ENCODE measurements at places on chromosomes 11 and 22. TPM values are rescaled to one million over a fixed set of nuclear protein-coding genes. Genes with fewer than 3 reads are reported as not detected.
A peak's percentile ranks its signal among the peaks of the same experiment; 100 is the strongest.

EHBP1L1 gene
- 57.3 TPM for total RNA-seq

C11orf65 gene
- total RNA-seq: 0.73 TPM

INTS4 gene
- 20.2 TPM for total RNA-seq

MYO7A gene
- total RNA-seq: 2.1 TPM

SCUBE2 gene
- total RNA-seq: 1.8 TPM

EIF3D gene
- total RNA-seq: 77.1 TPM

TMEM191C gene
- 1.2 TPM for total RNA-seq

PHETA2 gene
- total RNA-seq: 2.3 TPM

CALCA gene
- total RNA-seq: 0.44 TPM

POU2AF2 gene
- total RNA-seq: not detected

DNA sequence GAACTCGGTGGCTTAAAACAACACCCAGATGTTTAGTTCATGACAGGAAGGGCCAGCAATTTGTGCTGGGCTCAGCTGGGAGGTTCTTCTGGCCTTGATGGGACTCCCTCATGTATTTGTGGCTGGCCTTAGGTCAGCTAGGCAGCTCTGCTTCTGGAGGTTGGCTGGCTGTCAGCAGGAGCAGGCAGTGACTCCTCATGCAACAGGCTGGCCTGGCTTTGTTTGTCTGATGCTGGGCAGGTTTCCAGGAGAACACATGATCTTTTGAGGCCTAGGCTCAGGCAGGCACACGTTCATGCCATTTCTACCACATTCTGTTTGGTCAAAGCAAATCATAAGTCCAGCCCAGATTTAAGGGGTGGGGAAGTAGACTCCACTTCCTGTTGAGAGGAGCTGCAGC is 571.2 kb downstream of the TBC1D22A start:
- no peak for DNase-seq
- no peak overlapping the region for H3K27ac ChIP-seq
- no peaks in the 10 kb centered on the region for H3K36me3 ChIP-seq
- no peaks in the 10 kb centered on the region for H3K4me1 ChIP-seq
- no peak overlapping the region for H3K4me3 ChIP-seq

DNA sequence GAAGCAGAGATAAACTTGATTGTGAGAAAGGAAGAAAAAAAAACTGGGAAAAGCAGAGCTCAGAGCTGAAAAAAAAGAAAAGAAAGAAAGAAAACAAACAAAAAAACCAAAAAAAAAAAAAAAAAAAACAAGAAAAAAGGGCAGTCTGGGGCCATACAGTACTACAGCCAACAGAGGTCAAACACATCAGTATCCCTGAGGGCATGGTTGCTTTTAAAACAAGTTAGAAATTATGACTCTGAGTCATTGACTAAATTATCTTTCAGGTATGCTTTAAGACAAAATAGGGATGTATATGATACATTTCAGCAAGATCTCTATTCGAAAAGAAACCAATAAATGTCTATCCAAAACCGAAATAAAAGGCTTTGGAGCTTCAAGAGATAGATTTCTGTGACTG is 37.1 kb upstream of the TLCD5 start:
- no peak overlapping the region for H3K4me3 ChIP-seq
- peaks cover 10% of the 10 kb centered on the region for H3K27me3 ChIP-seq
- H3K27ac ChIP-seq: no peak overlapping the region
- no peaks in the 10 kb centered on the region for H3K36me3 ChIP-seq
- no peak for DNase-seq
- no peaks in the 10 kb centered on the region for H3K4me1 ChIP-seq

- peak; percentile 79 for DNase-seq
- no peaks in the 10 kb centered on the region for H3K36me3 ChIP-seq
- H3K27me3 ChIP-seq: no peaks in the 10 kb centered on the region
- peaks cover 8% of the 10 kb centered on the region for H3K4me1 ChIP-seq
- peak overlapping the region; percentile 81 for H3K27ac ChIP-seq
Observed at GRCh38 chr11:130675371-130675821, 227.0 kb downstream of the ADAMTS15 start.

DNA sequence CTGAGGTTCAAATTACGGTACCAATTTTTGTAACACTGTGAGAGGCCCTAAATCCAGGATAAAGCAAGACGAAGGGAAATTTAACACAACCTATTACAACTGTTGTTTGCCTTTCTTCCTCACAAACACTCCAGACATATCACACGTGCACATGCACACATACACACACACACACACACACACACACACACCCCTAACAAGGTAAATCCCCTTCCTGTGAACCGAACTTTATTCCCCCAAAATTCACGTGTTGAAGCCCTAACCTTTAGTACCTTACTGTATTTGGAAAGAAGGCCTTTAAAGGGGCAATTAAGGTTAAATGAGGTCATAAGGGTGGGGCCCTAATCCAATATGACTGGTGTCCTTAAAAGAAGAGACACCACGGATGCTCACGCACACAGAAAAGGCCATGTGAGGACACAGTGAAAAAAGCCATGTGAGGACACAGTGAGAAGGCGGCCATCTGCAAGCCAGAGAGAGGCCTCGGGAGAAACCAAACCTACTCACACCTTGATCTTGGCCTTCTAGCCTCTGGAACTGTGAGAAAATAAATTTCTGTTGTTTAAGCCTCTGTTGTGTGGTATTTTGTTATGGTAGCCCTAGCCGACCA is 1.8 kb downstream of the SERGEF start:
- H3K27ac ChIP-seq: no peak overlapping the region
- H3K4me1 ChIP-seq: peaks cover 7% of the 10 kb centered on the region

DNA sequence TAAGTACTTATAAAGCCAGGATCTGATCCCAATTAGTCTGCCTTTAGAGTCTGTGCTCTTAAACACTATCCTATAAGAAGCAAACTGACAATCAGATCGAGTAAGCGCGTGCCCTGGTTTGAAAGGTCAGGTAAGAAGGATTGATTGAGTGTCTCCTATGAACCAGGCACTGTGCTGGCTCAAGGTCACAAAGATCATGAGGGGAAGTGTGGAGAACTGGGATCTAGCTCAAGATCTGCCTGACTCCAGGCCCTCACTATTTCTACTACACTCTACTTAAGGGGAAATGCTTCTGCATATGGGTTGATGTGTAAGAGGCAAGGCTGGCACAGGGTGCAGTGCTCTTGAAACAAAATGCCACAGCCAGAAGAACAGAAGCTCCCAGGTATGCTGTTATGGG is 77.0 kb downstream of the ME3 start:
- no peak overlapping the region for H3K27ac ChIP-seq
- H3K27me3 ChIP-seq: no peaks in the 10 kb centered on the region
- DNase-seq: no peak
- peaks cover 29% of the 10 kb centered on the region for H3K4me1 ChIP-seq
- no peaks in the 10 kb centered on the region for H3K36me3 ChIP-seq
- no peak overlapping the region for H3K4me3 ChIP-seq

DNA sequence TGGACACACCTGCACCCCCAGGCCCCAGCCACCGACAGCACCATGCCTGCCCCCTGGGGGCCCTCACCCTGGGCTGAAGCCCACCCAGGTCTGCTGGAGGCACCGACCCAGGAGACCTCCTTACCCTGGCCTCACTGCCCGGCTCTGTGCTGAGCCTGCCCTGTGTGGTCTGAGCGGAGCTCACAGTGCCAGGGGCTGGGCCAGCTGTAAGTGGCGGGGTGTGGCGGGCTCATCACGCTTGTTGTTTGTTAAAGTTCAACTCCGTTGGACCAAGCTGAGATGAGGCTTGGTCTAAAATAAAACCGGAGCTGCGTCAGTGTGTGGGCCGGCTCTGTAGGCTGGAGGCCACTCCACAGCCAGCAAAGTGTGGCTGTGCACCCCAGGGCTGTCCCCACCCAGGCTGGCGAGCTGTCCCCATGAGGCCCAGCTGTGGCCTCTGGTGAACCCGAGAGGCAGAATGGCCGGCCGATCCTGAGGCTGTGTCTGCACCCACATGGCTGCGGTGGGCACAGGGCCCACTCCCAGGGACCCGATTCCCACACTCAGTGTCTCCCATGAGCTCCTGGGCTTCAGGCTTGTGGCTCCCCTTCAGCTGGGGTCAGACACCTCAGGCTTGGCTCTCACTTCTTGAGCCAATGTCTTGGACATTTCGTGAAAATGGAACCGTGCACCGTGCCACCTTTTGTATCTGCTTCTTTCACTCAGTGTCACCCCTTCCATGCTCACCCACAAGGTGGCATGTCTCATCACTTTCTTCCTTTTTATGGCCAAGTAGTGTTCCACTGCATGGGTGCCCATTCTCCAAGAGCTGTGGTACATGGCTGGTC is 137.9 kb downstream of the CTTN start:
- H3K4me1 ChIP-seq: no peaks in the 10 kb centered on the region
- no peak overlapping the region for H3K27ac ChIP-seq
- no peaks in the 10 kb centered on the region for H3K36me3 ChIP-seq
- no peak for DNase-seq
- no peak overlapping the region for H3K4me3 ChIP-seq

- no peak overlapping the region for H3K4me3 ChIP-seq
- no peaks in the 10 kb centered on the region for H3K36me3 ChIP-seq
- H3K27me3 ChIP-seq: no peaks in the 10 kb centered on the region
Observed at GRCh38 chr11:6864438-6864837, 1.6 kb downstream of the OR10A2 start.

- no peak overlapping the region for H3K4me3 ChIP-seq
- DNase-seq: no peak
- H3K27ac ChIP-seq: no peak overlapping the region
- H3K4me1 ChIP-seq: no peaks in the 10 kb centered on the region
Observed at GRCh38 chr11:35458846-35459245, 39.5 kb upstream of the SLC1A2 start.

- H3K36me3 ChIP-seq: no peaks in the 10 kb centered on the region
- H3K4me3 ChIP-seq: no peak overlapping the region
- no peaks in the 10 kb centered on the region for H3K27me3 ChIP-seq
- no peak for DNase-seq
- no peaks in the 10 kb centered on the region for H3K4me1 ChIP-seq
Observed at GRCh38 chr11:26983645-26984044, 10.3 kb upstream of the FIBIN start.

DNA sequence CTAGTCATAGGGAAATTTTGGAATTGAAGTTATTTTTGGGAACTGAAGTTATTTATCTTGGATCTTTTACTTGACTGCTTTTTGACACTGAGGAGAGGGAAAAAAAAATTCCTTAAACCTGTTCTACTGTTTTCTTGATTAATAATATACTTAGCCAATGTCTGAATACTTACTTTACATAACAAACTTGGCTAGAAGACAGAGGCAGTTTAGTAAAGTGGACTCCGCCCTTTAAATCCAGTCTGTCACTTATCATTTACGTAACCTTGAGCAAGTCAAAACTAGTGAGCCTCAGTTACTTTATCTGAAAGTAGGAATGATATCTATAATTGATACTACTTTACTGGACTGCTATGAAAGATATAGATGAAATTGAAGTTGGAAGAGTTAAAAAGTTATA is 19.5 kb downstream of the CTSC start:
- DNase-seq: no peak
- no peaks in the 10 kb centered on the region for H3K36me3 ChIP-seq
- H3K27me3 ChIP-seq: no peaks in the 10 kb centered on the region
- H3K4me1 ChIP-seq: peaks cover 4% of the 10 kb centered on the region
- H3K27ac ChIP-seq: no peak overlapping the region

DNA sequence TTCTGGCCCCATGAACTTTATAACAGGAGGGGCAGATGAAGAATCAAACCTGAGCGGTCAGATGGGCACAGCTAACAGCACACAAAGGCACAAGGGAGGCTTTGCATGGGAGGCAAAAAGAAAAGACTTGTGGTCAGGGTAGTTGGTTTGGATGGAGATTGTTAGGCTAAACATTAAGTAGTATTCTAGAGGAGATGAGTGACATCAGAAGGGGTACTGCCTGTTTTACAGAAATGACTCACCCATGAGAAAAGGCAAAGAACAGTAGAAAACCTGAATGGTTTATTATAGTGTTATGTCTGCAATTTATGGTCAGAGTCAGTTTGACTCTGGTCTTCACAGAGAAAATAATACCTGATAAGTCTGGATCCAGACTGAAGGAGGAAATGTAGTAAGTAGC is 129.8 kb upstream of the KIRREL3 start:
- no peak overlapping the region for H3K4me3 ChIP-seq
- H3K4me1 ChIP-seq: no peaks in the 10 kb centered on the region
- no peaks in the 10 kb centered on the region for H3K27me3 ChIP-seq
- H3K36me3 ChIP-seq: no peaks in the 10 kb centered on the region
- no peak for DNase-seq

GRCh38 chr11:100573911-100574513 is 113.1 kb upstream of the ARHGAP42 start:
- no peak for DNase-seq
- H3K4me1 ChIP-seq: peaks cover 5% of the 10 kb centered on the region
- H3K4me3 ChIP-seq: no peak overlapping the region
- H3K27ac ChIP-seq: no peak overlapping the region

DNA sequence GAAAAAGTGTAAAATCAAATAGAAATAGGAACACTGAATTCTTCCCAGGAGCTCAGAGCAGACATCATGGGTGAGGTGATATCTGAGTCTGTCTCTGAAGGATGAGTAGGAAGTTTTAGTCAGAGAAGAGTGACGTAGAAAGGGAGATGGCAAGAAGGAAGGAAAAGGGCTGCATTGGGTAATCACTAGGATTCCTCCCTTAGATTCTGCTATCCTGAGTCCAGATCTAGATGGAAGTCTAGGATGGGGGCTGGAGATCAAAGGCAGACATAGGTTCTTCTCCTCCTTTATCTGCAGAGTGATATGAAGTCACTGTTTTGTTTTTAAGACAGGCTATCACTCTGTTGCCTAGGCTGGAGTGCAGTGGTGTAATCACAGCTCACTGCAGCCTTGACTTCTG is 30.4 kb downstream of the POU2F3 start:
- H3K36me3 ChIP-seq: no peaks in the 10 kb centered on the region
- H3K27me3 ChIP-seq: peaks cover 33% of the 10 kb centered on the region
- no peak for DNase-seq
- no peak overlapping the region for H3K4me3 ChIP-seq
- no peaks in the 10 kb centered on the region for H3K4me1 ChIP-seq

- no peak overlapping the region for H3K4me3 ChIP-seq
- no peaks in the 10 kb centered on the region for H3K27me3 ChIP-seq
- H3K4me1 ChIP-seq: peaks cover 9% of the 10 kb centered on the region
- no peak overlapping the region for H3K27ac ChIP-seq
Observed at GRCh38 chr11:120314861-120315260, 10.2 kb upstream of the TLCD5 start.

DNA sequence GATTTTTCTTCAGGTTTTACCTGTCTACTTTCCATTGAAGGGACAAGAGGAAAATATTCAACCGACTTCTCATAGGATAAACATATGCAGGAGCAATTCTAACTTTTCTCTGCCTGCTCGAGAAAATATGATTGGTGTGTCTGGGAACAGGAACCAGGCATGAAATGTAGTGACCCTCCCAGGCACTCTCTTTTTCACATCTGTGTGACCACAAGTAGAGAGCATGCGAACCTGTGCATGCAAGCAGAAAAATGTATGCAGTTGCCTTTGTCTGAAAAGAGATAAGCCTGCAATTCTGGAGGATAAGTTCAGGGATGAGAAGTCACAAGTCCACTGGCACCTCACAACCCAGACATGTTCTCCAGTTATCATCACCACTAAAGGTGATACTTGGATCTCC is 583.5 kb upstream of the FAT3 start:
- no peak overlapping the region for H3K27ac ChIP-seq
- no peaks in the 10 kb centered on the region for H3K4me1 ChIP-seq
- no peaks in the 10 kb centered on the region for H3K27me3 ChIP-seq
- H3K4me3 ChIP-seq: no peak overlapping the region
- H3K36me3 ChIP-seq: no peaks in the 10 kb centered on the region

- peak overlapping the region; percentile 99 for H3K4me3 ChIP-seq
- H3K36me3 ChIP-seq: peaks cover 32% of the 10 kb centered on the region
- no peaks in the 10 kb centered on the region for H3K27me3 ChIP-seq
- peaks cover 43% of the 10 kb centered on the region for H3K4me1 ChIP-seq
- no peak for DNase-seq
Observed at GRCh38 chr11:62599901-62600300, 1.8 kb downstream of the MTA2 start.

- H3K27me3 ChIP-seq: no peaks in the 10 kb centered on the region
- H3K4me3 ChIP-seq: peak overlapping the region; percentile 70
- peaks cover 3% of the 10 kb centered on the region for H3K4me1 ChIP-seq
- no peaks in the 10 kb centered on the region for H3K36me3 ChIP-seq
- DNase-seq: peak; percentile 13
Observed at GRCh38 chr22:28883917-28884746, 760 bp downstream of the ZNRF3 start.
